Activated naive CD8-positive, alpha-beta T cell treated with anti-CD3 and anti-CD28 coated beads, Interleukin-2, amount 10 ng/mL, durations not matched to agents 7 days and 5 days (primary cell): ENCODE measurements at places on chromosomes 4 and X. TPM values are rescaled to one million over a fixed set of nuclear protein-coding genes. Genes with fewer than 3 reads are reported as not detected.

The EXOC1L gene
- total RNA-seq, result not detected

The PCDH18 gene
- not detected for total RNA-seq

The ANOS1 gene
- total RNA-seq, result 0.08 TPM

The SERTM2 gene
- not detected for total RNA-seq

The MAGEC1 gene
- total RNA-seq, result not detected

The SSX2 gene
- total RNA-seq, result not detected

The STBD1 gene
- 0.44 TPM for total RNA-seq

The SUV39H1 gene
- 26.8 TPM for total RNA-seq

The AADAT gene
- total RNA-seq, result not detected

The ADH1B gene
- not detected for total RNA-seq

The PHOX2B gene
- total RNA-seq, result not detected

The ZNF718 gene
- total RNA-seq, result 21.6 TPM

The TNMD gene
- total RNA-seq, result not detected

The SPP1 gene
- total RNA-seq, result 24.0 TPM

The HSFX3 gene
- total RNA-seq, result not detected

The HADH gene
- 45.3 TPM for total RNA-seq

The ATOH1 gene
- not detected for total RNA-seq

The SPINK2 gene
- total RNA-seq, result 7.5 TPM

The AKAP14 gene
- total RNA-seq, result not detected

The FAM47A gene
- total RNA-seq, result not detected

The GPC4 gene
- not detected for total RNA-seq

The TLR10 gene
- total RNA-seq, result 0.26 TPM

The CYSLTR1 gene
- 4.1 TPM for total RNA-seq

The FAM47E gene
- total RNA-seq, result not detected

The PALLD gene
- total RNA-seq, result 0.91 TPM

The PAGE4 gene
- not detected for total RNA-seq
